ENCODE measurements at places on chromosomes 4 and X.

- no peak for DNase-seq
These were observed 8.3 kb upstream of the SASH3 start for GRCh38 chrX:129771266-129771995.

GRCh38 chr4:2843941-2844584, 419 bp downstream of the ADD1 start:
- no peak for DNase-seq

DNA sequence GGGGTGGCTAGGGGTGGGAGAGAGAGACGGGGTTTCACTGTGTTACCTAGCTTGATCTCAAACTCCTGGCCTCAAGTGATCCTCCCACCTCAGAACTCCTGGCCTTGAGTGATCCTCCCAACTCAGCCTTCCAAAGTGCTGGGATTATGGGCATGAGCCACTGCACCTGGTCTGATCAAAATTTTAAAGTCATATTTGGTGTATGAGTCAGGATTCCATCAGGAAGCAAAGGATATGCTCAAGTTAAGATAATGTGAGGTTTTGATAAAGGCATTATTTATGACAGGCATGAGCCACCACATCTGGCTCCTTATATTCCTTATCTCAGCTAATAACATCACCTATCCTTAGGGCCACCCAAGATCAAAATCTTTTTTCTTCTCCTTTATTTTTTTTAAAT, 182.0 kb downstream of the SLC4A4 start:
- no peak for DNase-seq

DNA sequence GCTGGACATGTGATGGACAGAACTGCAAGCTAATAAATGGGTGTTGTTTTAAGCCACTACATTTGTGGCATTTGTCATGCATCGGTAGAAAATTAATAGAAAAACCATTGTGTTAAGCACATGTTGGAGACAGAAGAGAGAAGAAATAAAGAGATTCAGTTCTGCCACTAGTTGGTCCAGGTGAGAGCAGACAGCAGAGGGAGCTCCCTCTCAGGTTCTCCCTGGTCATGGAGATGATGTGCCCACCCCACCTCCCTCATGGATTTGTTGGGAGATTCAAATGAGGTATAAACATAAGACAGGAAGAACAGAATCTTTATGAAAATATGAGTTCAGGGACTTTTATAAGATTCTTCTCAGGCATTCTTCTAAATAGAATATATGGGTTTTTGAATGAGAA, 36.8 kb upstream of the OCIAD2 start:
- DNase-seq: no peak

DNA sequence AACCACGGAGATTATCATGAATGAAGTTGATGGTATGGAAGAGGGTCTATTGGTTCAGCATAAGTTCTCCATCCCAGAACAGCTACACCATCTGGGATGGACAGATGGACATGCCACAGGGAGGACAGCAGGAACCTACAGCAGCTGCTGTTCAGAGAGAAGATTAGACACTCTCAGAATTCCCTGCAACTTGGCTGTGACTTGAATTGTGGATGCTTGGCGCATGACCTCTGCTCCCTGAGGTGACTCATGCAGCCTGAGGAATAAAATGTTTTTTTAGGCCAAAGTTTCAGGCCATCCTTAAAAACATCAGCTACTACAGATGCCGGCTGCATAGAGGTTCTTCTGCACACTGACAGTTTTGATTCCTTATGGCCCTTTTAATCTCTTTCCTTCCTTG, 97.3 kb downstream of the RS1 start:
- DNase-seq: no peak

GRCh38 chrX:138638996-138639395, 72.5 kb downstream of the FGF13 start:
- DNase-seq: no peak

DNA sequence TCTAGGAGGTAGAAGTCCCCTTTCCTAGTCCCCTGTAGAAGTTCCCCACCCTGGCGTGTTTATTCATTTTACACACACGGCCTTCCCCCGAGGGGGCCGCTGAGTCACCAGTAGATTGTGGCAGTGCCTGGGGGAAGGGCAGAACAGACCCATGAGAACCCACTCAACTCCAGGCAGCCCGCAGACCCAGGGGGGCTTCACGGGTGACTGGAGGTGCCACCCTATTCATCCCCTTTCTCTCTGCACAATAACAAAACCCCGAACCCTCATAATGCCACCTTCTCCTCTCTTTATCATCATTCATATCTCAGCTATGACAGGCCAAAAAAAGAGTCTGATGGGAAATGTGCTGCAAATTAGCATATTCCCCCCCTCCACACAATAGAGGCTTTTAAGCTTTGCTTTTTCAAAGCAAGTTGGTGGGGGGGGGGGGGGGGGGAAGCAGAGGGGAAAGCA, 20.4 kb upstream of the GPM6B start:
- no peak for DNase-seq

- no peak for DNase-seq
These were observed 173.8 kb downstream of the ADGRL3 start for GRCh38 chr4:61373901-61374440.

GRCh38 chr4:66681962-66682361, 863.3 kb downstream of the CENPC start:
- DNase-seq: no peak

GRCh38 chrX:133285341-133285740, 67.2 kb upstream of the TFDP3 start:
- DNase-seq: no peak

DNA sequence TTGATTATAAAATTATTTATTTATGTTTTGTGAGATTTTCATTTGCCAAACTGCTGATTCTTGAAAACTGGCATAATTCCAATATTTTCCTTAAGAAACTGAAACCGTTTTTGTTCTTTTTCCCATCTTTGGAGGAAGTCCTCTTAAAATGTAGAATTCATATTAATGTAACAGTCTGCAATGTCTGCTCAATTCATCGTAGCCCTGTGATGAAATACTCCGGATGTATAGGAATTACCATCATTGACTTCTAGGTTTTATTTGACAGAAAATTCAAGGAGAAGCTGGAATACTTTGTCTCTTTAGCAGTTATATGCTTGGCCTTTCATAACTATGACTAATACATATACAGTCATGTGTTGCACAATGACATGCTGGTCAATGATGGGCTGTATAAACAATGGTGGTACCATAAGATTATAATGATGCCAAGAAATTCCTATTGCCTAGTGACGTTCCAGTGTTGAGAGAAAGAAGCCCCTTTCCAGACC, 185.0 kb upstream of the GPRIN3 start:
- DNase-seq: no peak

DNA sequence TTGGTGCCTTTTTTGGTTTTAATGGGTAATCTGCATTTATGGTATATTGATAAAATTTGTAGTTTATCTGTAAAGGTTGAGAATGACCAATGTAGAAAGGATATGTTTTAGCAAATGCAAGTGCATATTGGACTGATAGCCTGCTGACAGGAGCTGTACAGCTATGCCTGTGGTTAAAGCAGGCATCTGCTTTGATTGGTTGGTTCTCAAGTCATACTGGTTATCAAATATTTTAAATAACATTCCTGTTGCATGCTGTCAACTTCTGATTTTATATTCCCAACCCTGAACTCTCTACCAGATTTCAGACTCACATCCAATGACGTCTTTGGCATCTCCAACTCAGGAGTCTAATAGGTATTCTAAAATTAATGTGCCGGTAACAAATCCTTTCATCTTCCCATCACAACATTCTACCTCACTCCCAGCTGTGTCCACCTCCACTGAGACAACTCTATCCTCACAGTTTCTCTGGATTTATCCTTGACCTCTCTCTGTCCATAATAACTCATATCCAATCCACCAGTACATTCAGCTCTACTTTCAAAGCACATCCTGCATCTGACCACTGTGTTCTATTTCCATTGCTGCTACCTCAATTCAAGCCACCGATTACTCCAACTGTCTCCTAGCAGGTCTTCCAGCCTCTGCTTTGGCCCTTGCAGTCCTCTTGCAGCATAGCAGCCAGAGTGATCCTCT, 125.7 kb downstream of the CAMK2D start:
- DNase-seq: no peak

GRCh38 chr4:168183717-168184571, 91.6 kb downstream of the ANXA10 start:
- DNase-seq: no peak

GRCh38 chrX:142186103-142186502, 19.0 kb downstream of the MAGEC2 start:
- DNase-seq: no peak

DNA sequence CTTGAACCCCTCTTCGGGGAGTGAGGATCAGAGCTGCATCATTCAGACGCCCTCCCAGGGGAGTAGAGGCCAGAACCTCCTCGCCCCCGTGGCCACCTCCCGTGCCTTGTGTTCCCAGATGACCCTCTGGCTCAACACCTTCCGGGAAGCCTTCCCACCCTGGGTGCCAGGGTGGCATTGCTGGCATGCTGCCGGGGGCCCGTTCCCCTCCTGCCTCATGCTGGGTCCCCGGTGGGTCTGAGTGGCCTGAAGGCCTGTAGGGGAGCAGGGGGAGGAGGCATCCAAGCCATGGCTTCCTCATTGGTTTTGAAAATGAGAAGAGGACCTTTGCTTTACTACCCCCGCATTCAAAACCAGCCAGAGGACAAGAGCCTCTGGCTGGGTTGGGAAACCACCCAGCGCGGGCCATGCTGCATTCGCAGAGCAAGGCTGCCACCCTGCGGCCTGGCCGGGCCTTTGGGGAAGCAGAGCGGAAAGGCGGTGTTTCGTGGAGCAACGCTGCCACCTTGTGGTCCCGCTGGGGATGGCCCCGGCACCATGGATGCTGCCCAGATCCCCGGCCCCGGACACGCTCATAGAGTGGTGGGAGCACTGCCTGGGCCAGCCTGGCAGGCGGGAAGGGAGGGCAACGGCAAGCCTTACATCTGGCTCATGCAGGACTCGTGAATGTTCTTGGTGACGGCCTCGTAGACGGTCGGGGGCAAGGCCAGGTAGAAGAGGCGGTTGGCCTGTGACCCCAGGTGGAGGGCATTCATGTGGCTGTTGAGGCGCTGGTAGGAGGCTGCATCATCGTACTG, 11.9 kb downstream of the G6PD start:
- DNase-seq: no peak

DNA sequence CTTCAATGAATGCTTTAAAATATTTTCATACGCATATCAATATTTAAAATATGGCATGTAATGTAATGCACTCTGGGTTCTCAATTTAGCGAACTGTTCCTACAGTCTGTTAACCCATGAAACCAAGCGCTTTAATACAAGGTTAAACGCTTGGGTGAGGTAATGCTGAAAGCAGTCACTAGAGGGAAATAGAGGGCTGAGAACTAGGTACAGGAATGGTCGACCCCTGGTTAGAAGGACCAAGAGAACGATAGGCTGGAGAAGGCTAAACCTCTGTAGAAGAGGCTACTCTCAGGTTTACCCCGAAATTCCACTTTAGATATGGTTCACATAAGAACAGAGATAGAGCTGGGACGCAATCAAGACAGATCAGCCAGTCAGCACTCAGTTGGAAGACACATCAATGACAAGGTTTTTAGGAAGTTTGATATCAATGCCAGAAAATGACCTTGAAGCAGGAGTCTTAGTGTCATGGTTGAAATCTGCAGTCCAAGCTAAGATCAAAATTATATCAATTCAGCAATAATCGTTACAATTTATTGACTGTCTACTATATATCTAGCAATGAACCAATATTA, 26.9 kb downstream of the ARSJ start:
- DNase-seq: no peak

- no peak for DNase-seq
These were observed 1.2 kb downstream of the EIF1AX start for GRCh38 chrX:20140420-20140819.

DNA sequence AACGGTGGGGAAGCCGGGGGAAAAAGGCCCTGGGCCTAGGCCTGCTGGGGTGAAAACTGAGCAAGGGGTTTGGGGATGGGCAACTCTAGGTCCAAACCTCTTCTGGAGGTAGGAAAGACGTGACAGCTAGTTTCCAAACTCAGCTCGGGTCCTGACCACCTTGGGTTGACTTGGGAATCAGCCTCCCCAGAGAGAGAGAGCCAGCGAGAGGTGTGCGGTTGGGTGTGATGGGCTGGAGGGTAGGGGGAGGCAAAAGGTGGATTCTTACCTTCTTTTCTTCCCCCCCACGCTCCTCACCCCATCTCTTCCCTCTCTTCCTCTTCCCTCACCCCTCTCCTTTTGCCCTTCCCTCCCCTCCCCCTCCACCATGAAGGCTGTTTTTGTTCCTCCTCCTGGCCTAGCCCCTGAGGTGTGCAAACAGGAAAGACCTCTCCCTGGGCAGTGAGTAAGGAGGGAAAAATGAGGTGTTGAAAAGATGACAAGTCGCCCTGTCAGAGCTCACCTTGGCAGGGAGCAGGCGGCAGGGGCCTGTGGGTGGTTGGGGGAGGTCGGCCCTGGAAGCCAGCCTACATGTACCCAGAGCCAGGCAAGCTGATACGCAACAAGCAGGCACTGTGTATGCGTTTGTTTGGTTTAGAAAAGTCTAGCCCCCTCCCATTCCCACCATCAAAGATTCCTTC, 14.8 kb downstream of the PJA1 start:
- no peak for DNase-seq

GRCh38 chrX:107739541-107739940, 36.0 kb downstream of the TSC22D3 start:
- no peak for DNase-seq

GRCh38 chr4:65983061-65983460, 312.8 kb upstream of the EPHA5 start:
- no peak for DNase-seq

GRCh38 chr4:124934916-124935315, 222.4 kb upstream of the ANKRD50 start:
- no peak for DNase-seq

DNA sequence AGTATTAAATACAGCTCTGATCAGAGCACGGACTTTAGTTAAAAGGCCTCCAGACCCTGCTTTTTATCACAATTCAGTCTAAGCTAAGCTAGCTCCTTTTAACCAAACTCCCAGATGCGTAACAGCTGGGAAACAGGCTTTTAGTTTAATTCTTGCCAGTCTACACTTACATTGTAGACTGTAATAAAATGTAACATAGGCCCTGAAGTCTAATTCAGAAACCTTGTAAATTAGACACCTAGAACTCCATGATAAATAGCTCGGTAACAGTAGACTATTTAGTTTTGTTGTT, 20.1 kb downstream of the FBXO8 start:
- no peak for DNase-seq

GRCh38 chr4:1448589-1449420, 42.6 kb upstream of the NKX1-1 start:
- no peak for DNase-seq

DNA sequence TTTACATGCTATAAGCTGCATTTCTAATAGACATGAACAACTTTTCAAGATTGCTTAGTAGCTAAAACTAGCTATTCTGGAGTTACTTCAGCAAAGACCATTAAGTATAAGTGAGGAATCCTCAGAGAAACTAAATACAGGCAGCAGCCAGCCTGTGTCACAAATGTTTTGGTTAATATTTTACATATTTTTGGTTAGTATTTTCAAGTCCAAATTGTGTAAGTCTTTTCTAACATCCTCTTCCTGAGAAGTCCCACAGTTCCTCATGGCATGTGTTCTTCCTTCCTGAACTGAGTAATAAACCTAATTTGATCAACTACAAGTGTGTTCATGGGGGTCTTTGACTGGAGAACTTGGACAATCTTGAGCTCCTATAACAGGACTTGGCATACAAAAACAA, 42.4 kb upstream of the MCF2 start:
- DNase-seq: no peak

GRCh38 chr4:108433832-108434231, 186.5 kb upstream of the RPL34 start:
- DNase-seq: no peak

All from cortex of kidney (tissue), 1 donor.